Kidney epithelial cell (primary cell): ENCODE measurements at places on chromosomes 12 and 14.

DNA sequence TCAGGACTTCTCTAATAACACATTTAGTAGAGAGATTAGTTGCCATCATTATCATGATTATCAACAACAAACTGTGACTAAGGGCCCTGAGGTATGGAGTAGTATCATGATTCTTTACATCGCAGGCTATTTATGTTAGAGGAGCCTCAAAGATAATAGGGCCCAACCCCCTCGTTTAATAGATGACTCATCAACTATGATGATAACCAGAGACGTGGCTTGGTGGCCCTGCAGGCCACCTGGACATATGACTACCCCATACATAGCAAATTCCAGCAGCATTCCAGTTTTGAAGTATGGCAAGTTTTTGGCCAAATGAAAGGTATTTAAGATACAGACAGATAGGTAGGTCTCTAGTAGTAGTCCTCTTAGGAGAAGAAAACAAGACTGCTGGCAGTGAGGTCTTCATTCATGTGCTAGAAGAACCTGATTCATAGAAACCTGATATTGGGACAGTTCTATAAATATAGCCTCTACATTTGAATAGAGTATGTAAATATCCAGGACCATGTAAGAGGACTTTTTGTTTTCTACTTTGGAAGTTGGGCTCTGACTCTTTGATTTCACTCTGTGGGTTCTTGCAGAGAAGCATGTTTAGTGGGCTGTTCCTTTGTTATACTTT, 5.6 kb downstream of the RIC8B start:
- no peak for DNase-seq

DNA sequence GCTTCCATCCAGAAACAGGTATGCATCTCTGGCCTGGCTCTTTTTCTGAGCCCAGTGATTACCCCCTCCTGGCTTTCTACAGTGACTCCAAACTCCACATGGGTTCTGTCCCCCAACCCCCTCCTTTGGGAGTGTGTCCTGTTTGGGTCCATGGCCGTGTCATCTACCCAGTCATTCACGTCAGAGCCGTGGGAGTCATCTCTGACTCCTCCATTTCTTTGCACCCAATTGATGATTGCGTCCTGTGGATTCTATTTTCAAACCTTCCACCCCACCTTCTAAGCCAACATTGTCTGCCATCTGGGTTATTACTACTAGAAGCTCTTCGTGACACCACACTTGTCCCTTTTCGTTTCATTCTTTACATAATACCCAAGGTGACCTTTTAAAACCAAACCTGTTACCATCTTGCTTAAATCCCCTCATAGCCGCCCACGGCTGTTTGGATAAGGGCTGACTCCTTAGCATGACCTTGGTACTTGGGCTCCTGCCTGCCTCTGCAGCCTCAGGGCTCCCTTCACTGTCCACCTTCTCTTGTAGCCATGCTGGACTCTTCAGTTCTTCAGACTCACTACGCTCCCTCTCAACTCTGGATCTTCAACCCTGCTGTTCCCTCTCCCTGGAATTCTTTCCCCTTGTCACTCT, 38.1 kb upstream of the NT5DC3 start:
- no peak for DNase-seq

DNA sequence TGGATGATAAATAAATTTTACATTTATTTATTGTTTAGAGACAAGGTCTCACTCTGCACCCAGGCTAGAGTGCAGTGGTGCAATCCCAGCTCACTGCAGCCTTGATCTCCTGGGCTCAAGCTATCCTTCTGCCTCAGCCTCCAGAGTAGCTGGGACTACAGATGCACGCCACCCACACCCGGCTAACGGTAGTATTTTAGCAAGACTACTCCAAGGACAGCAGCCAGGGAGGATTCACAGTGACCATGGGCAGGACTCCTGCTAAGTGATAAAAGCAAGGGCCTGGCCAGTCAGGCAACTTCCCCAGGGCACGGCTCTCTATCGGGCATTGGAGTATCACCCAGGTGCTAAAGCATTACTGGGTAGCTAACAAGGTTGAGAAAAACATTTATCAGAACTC, 55.4 kb downstream of the ARL6IP4 start:
- no peak for DNase-seq

DNA sequence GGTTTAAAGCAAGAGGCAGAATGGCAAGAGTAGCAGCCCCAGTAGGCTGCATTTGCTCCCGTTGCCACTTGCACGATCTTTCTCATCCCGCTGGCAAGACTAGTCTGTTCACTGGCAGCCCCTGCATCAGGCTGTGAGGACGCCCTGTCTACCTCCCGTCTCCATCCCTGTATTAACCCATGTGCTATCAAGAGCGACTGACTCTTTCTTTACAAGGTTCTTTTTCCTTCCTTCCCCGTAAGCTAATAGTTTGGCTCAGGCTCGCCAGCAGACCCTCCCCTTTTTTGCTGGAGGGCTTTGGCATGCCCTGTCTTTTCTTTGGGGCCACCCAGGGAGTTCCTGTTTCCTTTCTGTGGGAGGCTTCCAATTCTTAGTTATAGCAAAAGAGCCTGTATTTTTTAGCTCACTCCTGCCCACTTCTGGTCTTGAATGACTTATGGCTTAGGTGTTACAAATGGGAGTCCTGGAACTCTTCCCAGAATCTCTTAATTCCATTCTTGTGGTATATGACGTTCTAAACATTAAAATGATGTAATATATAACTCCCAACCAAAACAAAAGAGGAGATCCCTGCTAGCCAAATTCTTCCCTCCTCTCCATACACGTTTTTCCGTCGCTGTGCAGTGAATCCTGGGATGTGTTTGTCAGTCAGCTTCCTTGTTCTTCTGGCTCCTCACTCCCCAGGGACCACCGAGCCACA, 149.0 kb downstream of the PRKCH start:
- peak; percentile 66 for DNase-seq

- no peak for DNase-seq
These were observed 9.0 kb upstream of the DCN start for GRCh38 chr12:91191513-91192111.

DNA sequence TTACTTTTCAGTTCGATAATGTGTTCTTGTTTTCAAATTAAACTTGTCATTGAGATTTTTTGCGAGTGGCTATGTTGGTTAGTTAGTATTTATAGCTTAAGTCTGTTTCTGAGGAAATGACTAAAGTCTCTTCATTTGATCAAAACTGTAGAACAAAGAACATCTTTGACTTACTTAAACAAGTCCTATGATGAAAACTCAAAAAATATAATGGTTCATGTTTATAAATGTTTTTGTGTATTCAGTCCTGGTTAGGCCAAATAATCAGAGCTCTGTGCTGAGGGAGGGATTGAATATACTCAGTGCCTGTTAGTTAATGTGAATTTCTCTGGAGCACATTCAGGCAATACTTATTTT, 51.7 kb downstream of the PPFIBP1 start:
- no peak for DNase-seq

DNA sequence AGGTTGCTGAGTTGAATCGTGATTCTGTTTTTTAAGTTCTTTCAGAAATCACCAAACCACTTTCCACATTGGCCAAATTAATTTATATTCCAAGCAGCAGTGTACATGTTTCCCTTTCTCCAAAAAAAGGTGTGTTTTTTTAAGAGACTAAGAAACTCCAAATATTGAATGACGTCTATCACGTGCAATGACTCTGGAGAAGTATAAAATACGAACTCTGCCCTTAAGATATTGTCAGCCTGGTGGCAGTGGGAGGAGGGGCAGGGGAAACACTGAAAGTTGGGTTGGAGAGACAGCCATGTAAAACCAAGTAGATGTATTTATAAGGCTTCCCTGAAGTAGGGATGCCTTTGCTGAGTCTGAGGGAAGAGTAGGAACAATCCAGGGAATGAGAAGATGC, 50.1 kb upstream of the DHRS4 start:
- no peak for DNase-seq

- DNase-seq = no peak
These were observed 113.1 kb downstream of the TRAFD1 start for GRCh38 chr12:112238441-112238840.

- DNase-seq = no peak
These were observed 25.8 kb downstream of the TMEM120B start for GRCh38 chr12:121738340-121738858.

GRCh38 chr12:67286257-67286656, 17.1 kb downstream of the CAND1 start:
- no peak for DNase-seq

DNA sequence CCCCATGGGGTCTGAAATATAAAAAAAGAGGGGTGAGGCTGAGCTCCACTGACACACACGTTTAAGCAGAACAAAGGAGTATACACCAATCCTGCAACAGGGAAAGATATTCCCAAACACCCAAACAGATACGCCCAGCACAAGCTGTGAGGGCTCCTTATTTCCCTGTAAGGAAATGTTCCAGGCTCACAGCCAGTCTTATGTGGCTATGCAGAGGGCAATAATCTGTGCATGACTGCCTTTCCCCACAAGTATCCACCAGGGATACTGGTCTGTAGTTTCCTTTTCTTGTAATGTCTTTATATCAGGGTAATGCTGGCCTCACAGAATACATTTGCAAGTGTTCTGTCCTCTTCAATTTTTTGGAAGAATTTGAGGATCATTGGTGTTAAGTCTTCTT, 141.7 kb upstream of the DAAM1 start:
- DNase-seq = peak; percentile 34

GRCh38 chr14:45526715-45527549, 273.9 kb upstream of the MIS18BP1 start:
- no peak for DNase-seq

GRCh38 chr14:91164676-91165075, 50.8 kb downstream of the DGLUCY start:
- no peak for DNase-seq

- no peak for DNase-seq
These were observed 33.1 kb downstream of the MAP3K9 start for GRCh38 chr14:70776197-70776596.

- peak; percentile 10 for DNase-seq
These were observed 29.0 kb downstream of the SERPINA11 start for GRCh38 chr14:94423453-94424056.

DNA sequence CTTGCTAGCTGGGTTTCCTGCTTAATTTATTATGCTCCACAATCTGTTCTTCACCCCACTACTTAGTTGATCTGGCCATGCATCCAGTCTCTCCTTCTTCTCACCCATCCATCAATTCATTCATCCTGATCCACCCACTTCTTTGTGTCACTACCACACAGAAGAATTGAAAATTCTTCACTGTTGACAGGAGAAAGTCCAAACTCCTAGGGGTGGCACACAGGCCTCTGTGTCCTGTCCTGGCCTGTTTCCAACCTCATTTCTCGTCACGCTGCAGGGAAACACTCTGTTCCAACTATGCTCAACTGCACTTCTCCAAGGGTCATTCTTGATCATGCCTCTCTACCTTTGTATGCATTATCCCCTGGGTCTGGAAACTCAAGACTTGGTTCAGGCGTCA, 10.6 kb upstream of the KRT83 start:
- DNase-seq = no peak

GRCh38 chr12:46370792-46371717, 1.5 kb downstream of the SLC38A2 start:
- no peak for DNase-seq

DNA sequence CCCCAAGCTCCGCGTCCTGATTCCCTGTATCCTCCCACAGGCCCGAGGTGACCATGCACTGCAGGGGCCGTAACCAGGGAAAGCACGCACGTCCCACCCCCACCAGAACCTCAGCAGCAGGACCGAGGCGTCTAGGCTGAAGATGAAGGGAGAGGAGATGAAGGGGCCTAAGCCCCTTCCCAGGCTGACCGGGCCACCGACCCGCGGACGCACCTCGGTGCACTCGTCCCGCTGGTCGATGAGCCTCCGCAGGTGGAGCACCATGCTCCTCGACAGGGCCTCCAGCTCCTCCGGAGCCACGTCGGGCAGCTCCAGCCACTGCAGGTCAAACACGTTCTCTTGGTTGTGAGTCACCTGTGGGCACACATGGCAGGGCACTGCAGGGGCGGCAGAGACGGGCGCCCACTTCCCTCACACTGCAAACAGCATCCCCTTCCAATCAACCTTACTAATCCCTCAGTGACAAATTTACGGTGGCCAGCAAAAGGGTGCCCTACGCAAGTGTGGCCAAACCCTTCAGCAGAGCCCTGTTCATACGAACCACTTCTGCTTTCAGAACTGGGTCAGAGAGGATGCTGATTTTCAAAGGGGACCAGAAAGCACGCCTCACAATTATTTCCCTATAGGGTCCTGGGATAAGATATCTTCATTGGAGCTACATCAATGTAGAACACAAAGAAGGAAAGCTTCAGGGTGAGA, 77.8 kb downstream of the CCDC88C start:
- DNase-seq = no peak

GRCh38 chr12:44842669-44843068, 33.4 kb downstream of the NELL2 start:
- no peak for DNase-seq

DNA sequence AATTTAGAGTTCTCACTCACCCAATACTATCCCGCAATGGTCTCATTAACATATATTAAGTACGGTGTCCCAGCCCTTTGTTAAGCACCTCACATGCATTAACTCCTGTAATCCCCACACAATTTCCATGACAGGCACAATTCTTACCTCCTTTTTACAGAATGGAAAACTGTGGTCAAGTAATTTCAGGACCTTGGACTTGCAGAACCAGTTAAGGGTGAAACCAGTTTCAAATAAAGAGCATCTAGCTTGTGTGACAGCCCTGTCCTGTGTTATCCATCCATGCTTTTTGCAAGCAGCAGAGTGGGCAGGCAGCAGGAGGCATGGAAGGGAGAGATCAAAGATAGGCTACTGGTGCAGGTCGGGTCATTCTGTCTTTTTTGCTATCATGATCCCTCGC, 470.8 kb downstream of the NELL2 start:
- DNase-seq = no peak

- no peak for DNase-seq
These were observed 14.8 kb downstream of the BCL11B start for GRCh38 chr14:99257122-99257672.

GRCh38 chr12:44817687-44818086, 58.4 kb downstream of the NELL2 start:
- no peak for DNase-seq

GRCh38 chr12:43011383-43011926, 421.9 kb upstream of the PRICKLE1 start:
- DNase-seq = no peak

DNA sequence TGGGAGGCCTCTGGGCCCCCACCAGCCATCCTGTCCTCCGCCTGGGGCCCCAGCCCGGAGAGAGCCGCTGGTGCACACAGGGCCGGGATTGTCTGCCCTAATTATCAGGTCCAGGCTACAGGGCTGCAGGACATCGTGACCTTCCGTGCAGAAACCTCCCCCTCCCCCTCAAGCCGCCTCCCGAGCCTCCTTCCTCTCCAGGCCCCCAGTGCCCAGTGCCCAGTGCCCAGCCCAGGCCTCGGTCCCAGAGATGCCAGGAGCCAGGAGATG, 729 bp upstream of the GAPDH start:
- DNase-seq = no peak

- DNase-seq = no peak
These were observed 4.3 kb downstream of the SIVA1 start for GRCh38 chr14:104757238-104757585.

GRCh38 chr12:77299001-77299400, 233.6 kb upstream of the E2F7 start:
- DNase-seq = no peak

- no peak for DNase-seq
These were observed 36.6 kb downstream of the MAX start for GRCh38 chr14:65065719-65066118.
